Renal cortical epithelial cell (primary cell): ENCODE measurements at places on chromosomes 5 and 9. TPM values are rescaled to one million over a fixed set of nuclear protein-coding genes. Genes with fewer than 3 reads are reported as not detected.

The PCDHGA12 gene
- total RNA-seq: 0.52 and 1.7 TPM in 2 replicates

DNA sequence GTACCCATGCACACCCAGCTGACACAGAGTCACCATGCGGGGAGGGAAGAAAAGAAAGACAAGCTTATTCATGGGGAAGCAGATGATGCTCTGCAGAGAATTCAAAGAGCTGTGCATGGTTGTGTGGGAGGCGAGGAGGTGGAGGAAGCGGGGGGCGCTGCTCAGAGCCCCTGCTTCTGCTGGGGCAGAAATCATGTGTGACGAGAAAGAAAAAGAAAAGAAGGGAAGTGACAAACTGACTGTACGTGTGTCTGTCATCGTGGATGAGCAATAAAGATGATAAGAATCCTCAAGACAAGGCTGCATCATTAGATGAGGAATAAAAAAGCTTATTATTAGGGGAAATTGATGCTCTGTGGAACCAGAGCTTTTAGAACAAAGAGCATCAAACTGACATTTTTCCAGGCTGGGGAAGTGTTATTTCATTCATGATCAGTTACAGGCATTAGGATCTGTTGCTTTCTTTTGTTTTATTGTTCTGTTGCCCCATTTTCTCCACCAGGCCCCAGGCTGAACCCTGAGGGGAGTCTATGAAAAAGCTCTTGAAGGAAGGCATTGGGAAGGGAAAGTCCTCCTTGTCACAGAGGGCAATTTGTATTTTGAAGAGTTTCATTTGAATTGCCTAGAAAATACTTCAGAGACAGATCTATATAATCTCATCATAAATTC is 20.3 kb upstream of the SH3RF2 start:
- no peak for DNase-seq

GRCh38 chr5:135921388-135921787 is 25.7 kb upstream of the IL9 start:
- peak; percentile 8 for DNase-seq

GRCh38 chr9:92983984-92984589 is 36.8 kb downstream of the FGD3 start:
- no peak for DNase-seq

The USP20 gene
- total RNA-seq: 5.2 and 18.4 TPM in 2 replicates

The TIMD4 gene
- total RNA-seq: 0.35 and 1.3 TPM in 2 replicates

The GPSM1 gene
- total RNA-seq: 15.5 and 23.6 TPM in 2 replicates

DNA sequence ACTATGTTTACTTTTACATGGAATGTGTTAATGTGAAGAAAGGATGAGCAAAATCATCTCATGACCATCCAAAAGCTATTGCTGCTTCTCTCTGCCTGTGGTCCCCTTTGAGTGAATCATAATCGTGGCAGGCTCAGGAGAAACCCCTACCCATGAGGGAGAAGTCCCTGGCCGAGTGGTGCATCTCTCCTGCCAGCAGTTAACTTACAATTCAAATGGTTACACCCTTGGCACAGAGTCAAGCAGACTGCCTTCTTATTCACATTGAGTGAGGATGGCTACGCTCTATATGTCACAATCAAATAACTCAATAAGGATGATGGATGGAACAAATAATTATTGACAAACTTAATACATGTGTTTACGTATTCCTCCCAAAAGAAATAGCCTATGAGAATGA is 179.1 kb downstream of the FGF1 start:
- peak; percentile 68 for DNase-seq

The ADAMTS6 gene
- total RNA-seq: 2.7 and 41.8 TPM in 2 replicates

The GPR151 gene
- total RNA-seq: not detected in 2 replicates

GRCh38 chr5:72147569-72147968 is 40.3 kb downstream of the MAP1B start:
- no peak for DNase-seq

The LCN15 gene
- not detected in 2 replicates for total RNA-seq

The SV2C gene
- total RNA-seq: not detected in 2 replicates

DNA sequence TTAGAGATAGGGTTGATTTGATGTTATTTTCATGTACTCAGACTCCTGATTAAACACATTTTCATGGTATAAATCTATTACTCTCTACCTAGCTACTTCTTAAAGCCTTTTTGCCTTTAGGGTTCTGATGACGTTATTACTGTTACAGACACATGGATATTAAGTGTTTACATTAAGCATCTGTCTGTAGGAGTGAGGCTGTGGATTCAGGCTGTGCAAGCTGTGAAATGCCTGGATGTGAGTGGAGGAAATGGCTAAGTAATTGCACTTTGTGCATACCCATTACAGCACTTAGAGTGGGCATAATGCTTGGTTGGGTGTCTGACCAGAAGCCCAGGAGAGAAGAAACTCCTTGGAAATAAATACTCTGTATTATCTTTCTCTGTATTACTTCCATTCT is 186.8 kb downstream of the SNX18 start:
- no peak for DNase-seq
